CD4-positive, alpha-beta T cell treated with Interleukin-15 for 4 hours (primary cell): ENCODE measurements at places on chromosomes 2 and 18.

DNA sequence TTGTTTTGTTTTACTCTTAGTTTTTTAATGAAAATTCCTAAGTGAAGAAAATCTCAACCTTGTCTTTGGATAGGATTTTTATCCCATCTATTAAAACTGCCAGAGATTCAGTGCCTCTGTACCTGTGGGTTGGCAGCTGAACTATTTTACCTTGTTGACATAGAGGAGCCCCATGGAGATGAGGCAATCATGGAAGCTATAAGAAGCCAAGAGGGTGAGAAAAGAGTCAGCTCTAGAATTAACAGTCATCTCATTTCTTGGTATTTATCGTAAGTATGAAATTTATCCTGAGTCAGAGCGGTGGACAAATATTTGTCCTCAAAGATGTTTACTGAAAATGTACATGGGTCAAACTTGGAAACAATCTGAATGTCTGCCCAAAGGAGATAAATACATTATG lies 35.8 kb upstream of the PGAP1 start:
- no peak for DNase-seq

DNA sequence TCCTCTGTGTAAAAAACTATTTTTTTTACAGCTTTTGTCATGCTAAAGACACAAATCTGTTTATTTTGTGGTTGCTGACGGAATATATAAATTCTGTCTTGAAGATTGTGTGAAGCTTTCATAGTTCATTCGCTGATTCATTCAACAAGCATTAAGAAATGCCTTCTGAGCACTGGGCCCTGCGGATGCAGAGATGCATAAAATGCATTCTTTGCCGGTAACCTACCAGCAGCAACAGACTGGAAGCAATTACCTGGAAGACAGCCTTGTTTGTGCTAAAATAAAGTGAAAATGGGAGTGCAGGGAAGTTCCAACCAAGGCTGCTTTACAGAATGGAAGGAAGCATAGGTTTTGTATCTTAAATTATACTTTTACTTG lies 119.7 kb downstream of the PMAIP1 start:
- no peak for DNase-seq

- DNase-seq, result no peak
These were observed 34.0 kb downstream of the DOCK10 start for GRCh38 chr2:225008179-225008856.

- no peak for DNase-seq
These were observed 65.4 kb upstream of the TUBA3E start for GRCh38 chr2:130263606-130264005.

DNA sequence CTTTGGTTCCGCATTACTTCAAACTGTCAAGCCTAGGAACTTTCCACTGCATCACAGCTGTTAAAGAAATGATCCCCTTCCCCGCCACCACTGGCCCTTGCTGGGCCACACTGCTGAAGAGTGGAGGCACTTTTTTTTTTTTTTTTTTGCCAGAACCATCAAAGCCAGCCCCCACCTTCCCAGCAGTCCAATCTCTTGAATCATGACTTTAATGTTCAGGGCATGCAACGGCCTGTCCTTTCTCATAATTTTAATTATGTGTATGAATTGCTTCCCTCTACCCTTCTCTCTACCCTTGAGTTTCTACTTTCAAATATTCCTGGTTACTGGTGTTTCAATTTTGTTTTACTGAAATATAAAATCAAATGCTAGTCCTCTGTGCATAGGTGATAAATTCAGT lies 102.1 kb upstream of the LMAN1 start:
- DNase-seq, result no peak

DNA sequence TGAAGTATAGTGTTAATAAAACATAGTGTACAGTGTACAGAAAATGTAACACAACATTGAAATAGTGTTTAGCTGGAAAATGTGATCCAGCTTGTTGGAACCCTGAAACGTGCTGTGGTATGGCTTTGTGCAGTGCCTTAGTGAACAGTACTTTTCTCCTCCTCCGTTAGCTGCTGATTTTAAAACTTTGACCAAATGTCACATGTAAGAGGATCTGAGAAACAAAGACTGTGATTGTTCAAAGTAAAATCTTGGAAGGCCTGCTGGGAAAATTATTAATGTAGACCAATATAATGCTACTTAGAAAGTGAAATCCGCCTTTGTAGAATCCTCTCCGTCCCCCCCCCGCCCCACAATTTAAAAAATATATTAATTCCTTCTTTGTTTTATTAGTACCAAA lies 911 bp upstream of the KCNJ13 start:
- no peak for DNase-seq

GRCh38 chr2:28601616-28602015 lies 105.8 kb downstream of the PLB1 start:
- DNase-seq, result no peak

DNA sequence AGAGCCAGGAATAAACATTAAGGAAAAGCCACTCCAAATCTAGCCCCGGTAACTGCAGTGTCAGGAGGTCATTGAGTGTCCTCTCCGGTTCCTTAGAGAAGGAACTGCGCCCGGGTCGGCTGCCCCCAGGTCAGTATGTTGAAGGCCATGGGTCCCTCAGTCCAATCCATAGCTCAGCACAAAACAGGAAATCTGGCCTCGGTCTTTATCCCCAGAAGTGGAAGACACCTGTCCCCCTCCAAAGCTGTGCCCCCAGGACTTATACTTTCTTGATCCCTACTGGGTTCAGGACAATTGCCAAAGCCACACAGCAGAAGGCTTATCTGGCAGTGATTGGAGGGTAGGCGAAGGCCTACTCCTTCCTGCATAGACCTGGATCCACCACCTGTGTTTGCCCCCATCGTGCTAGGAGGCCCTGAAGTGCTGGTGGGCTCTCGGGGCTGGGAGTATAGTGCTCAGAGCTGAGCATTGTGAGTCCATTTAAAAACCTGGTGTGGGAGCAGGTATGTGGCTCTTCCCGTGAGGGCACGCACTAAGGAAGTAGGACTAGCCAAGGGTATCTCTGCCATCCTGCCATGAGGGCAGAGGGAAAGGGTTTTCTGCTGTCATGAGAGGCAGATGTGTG lies 178.6 kb downstream of the SEPTIN10 start:
- no peak for DNase-seq

GRCh38 chr18:23531912-23532311 lies 28.6 kb downstream of the RMC1 start:
- no peak for DNase-seq

DNA sequence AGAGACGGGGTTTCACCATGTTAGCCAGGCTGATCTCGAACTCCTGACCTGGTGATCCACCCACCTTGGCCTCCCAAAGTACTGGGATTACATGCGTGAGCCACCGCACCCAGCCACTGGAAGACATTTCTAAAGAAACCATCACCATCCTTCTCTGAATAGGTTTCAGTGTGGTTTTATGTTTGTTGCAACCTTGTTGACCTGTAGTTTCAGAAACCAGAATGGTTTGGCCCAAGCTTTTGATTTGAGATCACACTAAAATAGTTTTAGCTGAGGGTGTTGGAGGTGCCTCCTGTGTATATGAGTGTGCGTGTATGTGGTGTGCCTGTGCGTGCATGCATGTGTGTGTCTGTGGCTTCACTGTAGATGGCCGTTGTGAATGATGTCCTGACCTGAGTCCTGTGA lies 26.2 kb downstream of the INPP4A start:
- DNase-seq, result no peak

GRCh38 chr18:73636355-73636754 lies 511.3 kb downstream of the FBXO15 start:
- no peak for DNase-seq

DNA sequence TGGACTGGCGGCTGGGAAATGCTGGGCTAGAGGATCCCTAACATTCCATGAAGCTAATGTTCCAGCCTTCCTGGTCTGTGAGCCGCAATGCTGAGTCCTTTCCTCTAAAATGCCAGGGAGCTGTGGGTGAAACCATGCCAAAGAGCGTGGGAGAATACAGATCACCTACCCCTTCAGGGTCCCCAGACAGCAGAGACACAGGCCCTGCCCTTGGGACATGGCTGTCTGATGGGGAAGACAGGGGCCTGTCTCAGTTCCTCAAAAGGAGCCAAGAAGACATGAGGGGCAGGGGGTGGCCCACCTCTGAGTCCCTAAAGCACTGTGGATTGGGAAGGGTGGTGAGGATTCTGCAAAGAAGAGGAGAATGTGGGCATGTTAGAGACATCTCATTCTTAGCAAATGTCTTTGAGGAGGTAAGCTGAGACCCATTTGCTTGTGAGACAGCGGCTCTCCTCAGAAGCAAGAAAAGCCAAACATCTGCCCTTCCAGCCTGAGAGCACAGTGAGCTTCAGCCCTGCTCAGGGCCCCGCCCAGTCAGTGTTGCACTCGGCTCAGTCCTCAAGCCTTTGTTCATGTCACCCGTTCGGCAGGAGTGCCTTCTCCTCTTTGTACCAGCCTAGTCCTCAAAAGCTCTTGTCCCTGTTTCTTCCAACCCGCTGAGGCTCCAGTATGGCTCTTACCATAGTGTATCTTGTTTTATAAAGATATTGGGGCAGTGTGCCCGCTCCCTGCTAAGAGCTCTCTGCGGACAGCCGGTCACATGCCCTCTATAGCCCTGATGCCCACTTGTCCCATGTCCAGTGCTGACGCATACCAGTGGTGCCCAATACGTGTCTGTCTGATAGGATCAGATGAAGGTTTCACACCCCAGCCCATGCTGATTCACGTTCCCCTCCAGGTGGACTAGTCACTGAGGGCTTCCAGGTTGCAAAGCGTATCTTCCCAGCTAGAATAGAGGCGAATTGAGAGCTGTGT lies 286.2 kb downstream of the CYP26B1 start:
- no peak for DNase-seq

GRCh38 chr2:127909019-127909418 lies 23.3 kb upstream of the AMMECR1L start:
- DNase-seq, result no peak

GRCh38 chr2:151728804-151729414 lies 5.4 kb downstream of the NEB start:
- DNase-seq, result no peak

GRCh38 chr2:157181234-157181633 lies 76.3 kb upstream of the GALNT5 start:
- DNase-seq, result no peak

DNA sequence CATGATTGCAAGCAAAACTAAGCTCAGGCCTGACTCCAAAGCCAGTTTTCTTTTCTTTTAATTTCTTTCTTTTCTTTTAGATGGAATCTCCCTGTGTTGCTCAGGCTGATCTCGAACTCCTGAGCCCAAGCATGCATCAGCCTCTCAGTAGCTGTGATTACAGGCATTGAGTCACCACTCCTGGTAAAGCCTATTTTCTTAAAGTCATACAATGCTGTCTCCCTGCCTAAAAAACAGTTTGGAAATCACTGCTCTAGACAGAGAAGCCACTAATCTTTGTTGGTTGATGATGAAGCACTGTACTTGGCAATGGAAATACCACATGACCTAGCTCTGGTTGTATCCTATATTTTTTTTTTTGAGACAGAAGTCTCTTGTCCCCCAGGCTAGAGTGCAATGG lies 33.1 kb upstream of the ZNF532 start:
- no peak for DNase-seq

- DNase-seq, result no peak
These were observed 80.0 kb downstream of the KLHL29 start for GRCh38 chr2:23464905-23465537.

- no peak for DNase-seq
These were observed 25.0 kb upstream of the PHLPP1 start for GRCh38 chr18:62690236-62690815.

GRCh38 chr18:51891876-51892275 lies 448.1 kb upstream of the DCC start:
- DNase-seq, result no peak

- no peak for DNase-seq
These were observed 197.9 kb downstream of the ICOS start for GRCh38 chr2:204134421-204134820.

DNA sequence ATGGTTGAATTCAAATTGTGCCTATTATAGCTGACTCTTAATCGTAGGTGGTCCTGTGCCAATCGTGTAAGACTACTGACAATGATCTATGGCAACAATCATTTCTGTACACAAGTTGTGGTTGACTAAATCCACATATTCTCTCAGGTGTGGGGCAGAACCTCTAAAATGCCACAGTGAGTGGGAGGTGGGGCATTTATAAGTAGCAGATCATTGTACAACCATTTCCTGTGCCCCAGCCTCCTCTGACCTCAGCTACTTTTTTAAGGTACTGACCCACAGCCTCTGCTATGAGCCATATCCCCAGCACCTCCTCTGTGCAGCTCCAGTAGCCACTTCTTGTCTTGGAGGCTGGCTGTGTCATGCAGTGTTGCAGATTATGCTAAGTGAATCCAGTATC lies 48.6 kb upstream of the RAPH1 start:
- DNase-seq, result no peak

- no peak for DNase-seq
These were observed 26.8 kb downstream of the LAMA1 start for GRCh38 chr18:7090771-7091170.

DNA sequence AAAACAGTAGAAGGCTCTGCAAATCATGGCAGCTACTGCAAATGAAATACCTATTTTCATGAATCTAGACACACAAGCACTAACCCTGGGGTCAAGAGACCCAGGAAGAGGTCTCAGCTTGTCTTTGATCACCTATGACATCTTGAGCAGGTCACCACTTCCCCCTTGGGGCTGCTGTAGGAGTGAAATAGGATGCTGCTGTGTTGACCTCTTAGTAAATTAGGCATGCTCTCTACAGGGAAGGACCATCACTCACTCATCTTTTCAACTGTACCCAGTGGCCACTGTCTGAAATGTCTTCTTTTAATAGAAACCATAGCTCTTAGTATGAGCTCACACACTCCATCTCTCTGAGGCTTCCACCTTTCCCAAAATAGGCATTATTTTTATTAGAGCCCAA lies 83.8 kb downstream of the NCK2 start:
- DNase-seq, result no peak

GRCh38 chr2:174731546-174731945 lies 32.7 kb downstream of the CHRNA1 start:
- DNase-seq, result no peak

DNA sequence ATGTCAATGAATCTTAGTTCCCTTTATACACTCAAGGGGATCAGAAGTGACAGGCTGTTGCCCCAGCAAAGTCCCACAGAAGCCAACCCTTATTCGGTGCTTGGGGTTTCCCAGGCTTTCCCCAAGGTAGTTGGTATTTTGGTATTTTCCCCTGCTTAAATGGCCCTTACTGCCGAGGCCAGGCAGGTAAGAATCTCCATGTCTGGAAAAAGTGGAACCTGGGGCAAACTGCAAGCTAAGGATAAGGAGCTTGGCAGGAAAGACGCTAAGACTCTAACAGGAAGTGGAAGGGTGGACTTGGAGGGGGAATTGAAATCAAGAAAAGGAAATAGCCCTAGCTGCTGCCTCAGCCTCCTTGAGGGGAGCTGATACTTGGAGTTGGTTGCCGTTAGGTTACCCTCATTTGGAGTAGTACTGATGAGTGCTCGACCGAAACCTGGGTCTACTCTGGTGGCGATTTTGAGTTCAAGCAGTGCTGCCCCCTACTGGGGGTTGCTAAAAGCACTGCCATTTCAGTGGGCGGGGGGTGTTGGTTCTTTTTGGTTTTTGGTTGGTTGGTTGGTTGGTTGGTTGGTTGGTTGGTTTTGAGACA lies 3.3 kb upstream of the GPBAR1 start:
- peak; percentile 73 for DNase-seq
